GDM1 (cell line): ENCODE measurements at places on chromosomes 1 and 21.

GRCh38 chr21:34889320-34889675, 159.8 kb downstream of the RUNX1 start:
- DNase-seq: peak; percentile 51

GRCh38 chr1:25742316-25742715, 57.7 kb upstream of the SELENON start:
- DNase-seq: no peak

- DNase-seq: no peak
These were observed 37.9 kb downstream of the WDR3 start for GRCh38 chr1:117967477-117967876.

DNA sequence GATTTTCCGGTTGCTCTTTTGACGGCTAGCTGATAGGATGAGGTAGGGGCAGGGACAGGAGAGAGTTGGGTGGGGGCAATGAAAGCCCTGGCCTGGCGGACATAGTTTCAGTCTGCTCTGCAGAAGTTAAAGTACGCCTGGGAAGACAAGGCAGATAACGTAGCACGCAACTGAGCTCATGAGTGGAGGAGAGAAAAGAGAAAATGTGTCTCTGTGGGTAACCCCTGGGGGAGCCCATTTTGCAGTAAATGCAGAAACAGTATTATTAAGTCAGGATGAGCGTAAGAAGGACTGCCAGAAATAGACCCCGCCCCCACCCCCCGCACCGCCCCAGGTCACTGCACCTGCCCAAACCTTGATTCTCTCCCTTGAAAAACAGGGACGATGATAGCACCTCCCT, 51.7 kb upstream of the TARBP1 start:
- DNase-seq: no peak

- no peak for DNase-seq
These were observed 82.2 kb downstream of the NIBAN1 start for GRCh38 chr1:184892116-184892515.

GRCh38 chr1:157566484-157567300, 14.4 kb upstream of the FCRL5 start:
- peak; percentile 31 for DNase-seq

GRCh38 chr1:16138772-16139221, 17.1 kb downstream of the EPHA2 start:
- no peak for DNase-seq

DNA sequence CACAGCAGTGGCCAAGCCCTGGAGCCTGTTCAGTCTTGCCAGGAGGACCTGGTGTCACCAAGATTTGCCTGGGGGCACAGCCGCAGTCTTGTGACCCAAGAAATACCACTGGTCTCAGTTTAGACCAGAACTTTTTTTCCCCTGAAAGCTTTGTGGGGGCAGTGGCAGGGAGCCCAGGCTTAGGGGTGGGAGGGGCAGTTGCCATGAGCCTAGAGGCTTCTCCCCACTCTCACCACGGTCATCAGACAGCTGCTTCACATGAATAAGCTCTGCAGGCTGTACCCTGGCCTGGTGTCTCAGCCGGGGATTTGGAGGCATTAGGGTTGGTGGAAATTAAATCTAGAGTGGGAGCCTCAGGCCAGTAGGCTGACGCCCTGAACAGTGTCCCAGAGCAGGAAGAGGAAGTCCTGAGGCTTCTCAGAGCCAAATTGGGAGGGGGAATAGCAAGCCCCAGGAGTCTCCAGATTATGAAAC, 73.7 kb downstream of the SLC16A1 start:
- no peak for DNase-seq
